ENCODE measurements at places on chromosomes 13 and 19. TPM values are rescaled to one million over a fixed set of nuclear protein-coding genes. Genes with fewer than 3 reads are reported as not detected.

DNA sequence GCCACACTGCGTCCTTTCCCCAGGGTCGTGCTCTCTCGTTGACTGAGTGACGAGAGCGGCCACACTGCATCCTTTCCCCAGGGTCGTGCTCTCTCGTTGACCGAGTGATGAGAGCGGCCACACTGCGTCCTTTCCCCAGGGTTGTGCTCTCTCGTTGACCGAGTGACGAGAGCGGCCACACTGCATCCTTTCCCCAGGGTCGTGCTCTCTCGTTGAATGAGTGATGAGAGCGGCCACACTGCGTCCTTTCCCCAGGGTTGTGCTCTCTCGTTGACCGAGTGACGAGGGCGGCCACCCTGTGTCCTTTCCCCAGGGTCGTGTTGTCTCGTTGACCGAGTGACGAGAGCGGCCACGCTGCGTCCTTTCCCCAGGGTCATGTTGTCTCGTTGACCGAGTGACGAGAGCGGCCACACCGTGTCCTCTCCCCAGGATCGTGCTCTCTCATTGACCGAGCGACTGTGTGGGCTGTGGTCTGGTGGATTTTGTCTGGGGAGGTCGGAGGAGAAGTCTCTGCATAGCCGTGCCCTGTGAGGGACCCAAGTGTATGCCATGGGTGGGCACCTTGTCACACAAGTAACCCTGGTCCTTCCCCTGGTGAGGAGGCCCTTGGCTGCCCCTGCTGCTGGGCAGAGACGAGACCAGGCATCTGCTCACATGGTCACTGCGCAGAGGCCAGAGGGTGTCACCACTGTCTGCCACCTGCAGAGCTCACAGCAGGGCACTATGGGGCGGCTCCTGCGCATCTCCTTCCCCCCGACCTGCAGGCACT, 107.7 kb downstream of the KDM4B start:
- no peak for DNase-seq

The DIS3 gene
- total RNA-seq = 48.1 TPM

GRCh38 chr13:52599037-52599847, 43.0 kb upstream of the HNRNPA1L2 start:
- DNase-seq = peak; percentile 41

DNA sequence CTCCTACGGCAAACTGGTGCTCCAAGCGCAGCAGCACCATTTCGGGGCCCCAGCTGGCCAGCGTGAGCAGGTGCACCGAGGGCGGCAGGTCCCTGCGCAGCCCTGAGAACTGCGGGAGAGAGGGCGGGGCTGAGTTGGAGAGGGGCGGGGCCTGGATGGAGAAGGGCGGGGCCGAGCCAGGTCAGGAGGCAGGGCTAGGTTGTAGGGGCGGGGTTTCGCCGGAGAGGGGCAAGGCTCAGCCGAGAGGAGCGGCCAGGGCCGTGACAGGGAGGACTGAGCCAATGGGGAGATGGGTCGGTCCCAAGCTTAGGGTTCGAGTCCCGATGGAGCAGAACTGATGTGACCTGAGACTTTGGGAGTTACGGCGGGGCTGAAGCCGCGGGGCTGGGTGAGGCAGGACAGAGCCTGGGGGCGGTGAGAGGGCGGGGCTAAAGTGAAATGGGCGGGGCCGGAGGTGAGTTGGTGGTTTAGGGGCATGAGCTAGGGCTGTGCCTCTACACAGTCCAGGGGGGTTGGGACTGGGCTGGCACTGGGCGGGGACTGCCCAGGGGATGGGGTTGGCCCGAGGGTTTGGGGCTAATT, 19.0 kb downstream of the MAN2B1 start:
- DNase-seq = peak; percentile 29

DNA sequence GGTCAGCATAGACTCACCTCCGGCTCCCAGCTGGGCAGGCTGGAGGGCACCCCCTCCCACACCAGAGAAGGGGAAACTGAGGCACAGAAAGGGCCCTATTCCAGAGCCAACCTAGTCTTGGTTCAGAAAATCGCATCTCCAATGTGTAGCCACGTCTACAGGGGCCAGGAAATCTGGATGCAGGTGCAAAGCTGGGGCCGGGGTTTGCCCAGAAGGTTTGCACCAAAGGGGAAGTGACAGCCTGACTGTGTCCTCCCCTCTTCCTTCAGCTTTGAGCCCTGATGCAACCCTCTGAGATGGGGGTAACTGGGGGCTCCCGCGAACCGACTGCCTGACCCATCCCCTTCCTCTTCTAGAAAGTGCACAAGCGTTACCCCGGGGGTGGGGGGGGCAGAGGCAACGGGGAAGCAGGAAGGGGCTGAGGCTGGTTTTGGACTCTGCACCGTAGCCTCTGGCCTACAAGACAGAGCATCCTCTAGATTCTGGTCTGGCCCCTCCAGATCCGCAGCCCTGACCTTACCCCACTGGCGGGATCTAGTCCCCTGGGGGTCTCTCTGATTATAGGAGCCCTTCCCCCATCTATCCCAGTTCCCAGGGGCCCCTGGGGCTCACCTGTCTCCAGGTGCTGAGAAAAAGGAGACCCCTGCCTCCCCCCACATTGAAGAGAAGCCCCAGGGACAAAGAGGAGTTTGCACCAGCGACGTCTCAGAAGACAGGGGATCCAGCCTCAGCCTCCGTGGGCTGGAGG, 1.1 kb upstream of the ONECUT3 start:
- no peak for DNase-seq

The PODNL1 gene
- 0.89 TPM for total RNA-seq

The PLPP2 gene
- 70.8 TPM for total RNA-seq

GRCh38 chr13:43988302-43988701, 108.6 kb downstream of the LACC1 start:
- no peak for DNase-seq

The OR10H1 gene
- 1.7 TPM for total RNA-seq

DNA sequence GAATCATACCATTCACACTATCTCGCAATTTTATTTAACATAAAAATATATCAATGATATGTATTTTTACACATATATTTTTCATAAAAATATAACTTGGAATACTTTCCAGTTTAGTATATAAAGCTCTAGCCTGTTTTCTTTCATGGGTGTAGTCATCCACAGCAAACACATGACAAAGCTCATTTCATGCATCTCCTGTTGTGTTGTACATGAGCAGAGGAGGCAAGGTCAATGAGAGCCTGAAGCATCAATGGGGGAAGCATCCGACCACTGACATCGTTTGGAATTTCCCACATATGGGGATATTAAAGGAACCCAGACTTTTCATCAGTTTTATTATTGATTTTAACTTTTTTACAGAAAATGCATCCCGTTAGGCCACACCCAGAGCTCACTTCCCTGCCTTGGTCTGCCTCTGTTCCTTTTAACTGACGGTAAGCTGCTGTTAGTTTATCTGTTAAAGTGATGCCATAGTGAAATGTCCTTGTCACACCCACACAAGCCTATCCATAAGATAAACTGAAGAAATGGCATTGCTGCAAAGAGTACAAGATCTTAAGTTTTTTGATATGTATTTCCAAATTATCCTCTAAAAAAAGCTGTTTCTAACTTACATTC, 44.0 kb downstream of the MIPEP start:
- no peak for DNase-seq

GRCh38 chr13:99695857-99696256, 194.6 kb downstream of the TM9SF2 start:
- DNase-seq = no peak

The OR7C1 gene
- not detected for total RNA-seq

The TINCR gene
- not detected for total RNA-seq

GRCh38 chr13:79171141-79172061, 234.7 kb downstream of the RBM26 start:
- DNase-seq = no peak

The PSG6 gene
- not detected for total RNA-seq

GRCh38 chr13:73275163-73275562, 216.4 kb downstream of the KLF5 start:
- DNase-seq = no peak

The CNN1 gene
- total RNA-seq = 10.9 TPM

The GPR42 gene
- not detected for total RNA-seq

All from renal cortical epithelial cell (primary cell).